ENCODE measurements at places on chromosomes 4 and X.

DNA sequence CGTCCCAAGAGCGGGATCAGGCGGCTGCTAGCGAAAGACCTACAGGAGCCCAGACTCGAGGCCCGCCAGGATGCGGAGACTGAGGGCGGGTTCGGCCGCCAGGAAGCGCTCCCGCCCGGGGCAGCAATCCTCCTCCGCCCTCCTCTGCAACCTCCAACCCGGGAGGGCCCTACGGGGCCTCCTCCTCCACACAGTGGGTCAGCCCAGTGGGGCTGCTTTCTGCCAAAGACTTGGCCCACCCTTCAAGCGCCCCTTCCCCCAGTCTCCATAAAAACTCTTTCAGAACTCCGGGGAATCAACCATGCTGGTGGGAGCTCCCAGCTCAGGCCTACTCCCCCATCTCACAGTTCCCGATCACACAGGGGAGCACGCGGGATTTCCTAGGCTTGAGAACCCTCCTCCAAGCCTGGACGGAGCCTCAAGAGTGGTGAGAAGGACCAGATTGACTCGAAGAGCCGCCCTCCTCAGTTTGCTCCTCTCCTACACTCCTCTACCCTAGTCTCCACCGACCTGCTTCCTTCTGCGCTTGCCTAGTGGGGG lies 77.5 kb downstream of the RLIM start:
- peak; percentile 5 for DNase-seq

DNA sequence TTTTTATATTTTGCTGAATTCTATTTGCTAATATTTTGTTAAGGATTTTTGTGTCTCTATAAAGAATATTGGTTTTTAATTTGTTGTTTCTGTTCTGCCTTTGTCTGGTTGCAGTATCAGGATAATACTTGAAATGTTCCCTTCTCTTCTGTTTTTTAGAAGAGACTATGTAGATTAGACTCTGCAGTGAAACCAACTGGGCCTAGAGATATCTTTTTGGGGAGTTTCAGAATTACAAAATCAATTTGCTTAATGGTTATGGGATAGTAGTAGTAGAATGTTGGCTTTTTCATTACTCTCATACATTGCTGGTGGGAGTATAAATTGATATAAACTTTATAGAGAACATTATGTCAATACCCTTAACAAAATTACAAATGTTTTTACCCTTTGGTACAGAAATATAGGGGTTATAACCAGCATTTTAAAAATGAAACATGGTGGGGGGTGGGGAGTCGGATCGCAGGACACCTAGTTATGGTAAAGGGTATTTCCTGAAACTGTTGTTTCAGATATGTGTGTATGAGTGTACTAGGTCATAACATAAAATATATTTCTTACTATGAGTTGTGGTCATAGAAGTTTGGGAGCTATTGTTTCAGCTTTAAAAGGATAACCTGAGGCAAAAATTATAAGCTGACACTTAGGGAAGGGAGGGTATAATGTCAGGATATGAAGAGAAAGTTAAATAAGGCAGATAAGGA lies 29.0 kb downstream of the CLOCK start:
- DNase-seq, result no peak

DNA sequence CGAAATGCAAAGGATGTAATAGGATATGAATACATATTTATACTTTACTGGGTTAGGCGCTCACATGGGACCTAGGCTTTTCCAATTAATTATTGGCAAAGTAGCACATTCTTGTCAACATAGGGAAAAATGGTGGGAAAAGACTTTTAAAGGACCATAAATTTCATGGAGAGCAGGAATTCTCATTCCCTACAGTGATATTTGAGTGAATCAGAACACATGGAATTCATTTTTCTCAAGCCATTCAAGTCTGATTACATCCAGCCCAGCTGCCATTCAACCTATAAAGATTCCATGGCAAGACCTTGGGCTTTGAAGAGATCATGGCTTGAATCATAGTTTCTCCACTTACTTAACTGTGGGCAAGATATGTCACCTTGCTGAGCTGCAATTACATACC lies 150.4 kb downstream of the SOWAHB start:
- DNase-seq, result no peak

GRCh38 chrX:12792711-12793110 lies 1.5 kb downstream of the PRPS2 start:
- no peak for DNase-seq

- no peak for DNase-seq
Measured at GRCh38 chr4:177410566-177410965, 31.7 kb downstream of the AGA start.

- DNase-seq, result no peak
Measured at GRCh38 chr4:187849556-187850225, 145.9 kb upstream of the ZFP42 start.

DNA sequence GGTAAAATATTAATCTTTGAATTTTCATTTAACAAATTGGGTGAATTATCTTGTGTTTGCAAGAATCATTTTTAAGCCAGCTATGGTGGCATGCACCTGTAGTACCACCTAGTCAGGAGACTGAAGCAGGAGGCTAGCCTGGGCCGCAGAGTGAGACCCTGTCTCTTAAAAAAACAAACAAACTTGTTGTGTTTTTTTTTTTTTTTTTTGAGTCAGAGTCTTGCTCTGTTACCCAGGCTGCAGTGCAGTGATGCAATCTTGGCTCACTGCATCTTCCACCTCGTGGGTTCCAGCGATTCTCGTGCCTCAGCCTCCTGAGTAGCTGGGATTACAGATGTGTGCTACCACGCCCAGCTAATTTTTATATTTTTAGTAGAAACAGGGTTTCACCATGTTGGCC lies 2.2 kb downstream of the TXLNG start:
- DNase-seq, result no peak

GRCh38 chr4:24729119-24729730 lies 66.1 kb upstream of the SOD3 start:
- DNase-seq, result no peak

GRCh38 chr4:42519803-42520417 lies 122.6 kb downstream of the SHISA3 start:
- peak; percentile 69 for DNase-seq

GRCh38 chr4:154349829-154350228 lies 141.8 kb downstream of the DCHS2 start:
- DNase-seq, result no peak

DNA sequence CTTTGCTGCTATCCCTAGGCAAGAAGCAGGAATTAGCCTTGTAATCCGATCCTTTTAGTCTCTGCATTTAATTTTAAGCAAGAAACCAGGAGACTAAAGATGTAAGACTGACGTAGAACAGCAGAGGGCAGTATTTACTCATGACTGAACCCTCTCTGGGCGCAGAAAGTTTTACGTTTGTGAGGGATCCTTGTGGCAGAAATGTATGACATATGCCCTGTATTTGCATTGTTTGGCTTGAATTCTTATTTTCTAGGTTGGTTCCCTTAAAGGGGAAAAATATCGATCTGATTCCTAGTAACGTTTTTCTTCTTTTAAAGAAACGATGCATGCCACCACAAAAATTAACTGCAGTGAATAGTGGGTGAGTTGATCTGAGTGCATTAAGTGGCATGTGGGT lies 1.3 kb upstream of the FAT4 start:
- peak; percentile 72 for DNase-seq

- no peak for DNase-seq
Measured at GRCh38 chr4:14178421-14178820, 550.9 kb upstream of the BOD1L1 start.

DNA sequence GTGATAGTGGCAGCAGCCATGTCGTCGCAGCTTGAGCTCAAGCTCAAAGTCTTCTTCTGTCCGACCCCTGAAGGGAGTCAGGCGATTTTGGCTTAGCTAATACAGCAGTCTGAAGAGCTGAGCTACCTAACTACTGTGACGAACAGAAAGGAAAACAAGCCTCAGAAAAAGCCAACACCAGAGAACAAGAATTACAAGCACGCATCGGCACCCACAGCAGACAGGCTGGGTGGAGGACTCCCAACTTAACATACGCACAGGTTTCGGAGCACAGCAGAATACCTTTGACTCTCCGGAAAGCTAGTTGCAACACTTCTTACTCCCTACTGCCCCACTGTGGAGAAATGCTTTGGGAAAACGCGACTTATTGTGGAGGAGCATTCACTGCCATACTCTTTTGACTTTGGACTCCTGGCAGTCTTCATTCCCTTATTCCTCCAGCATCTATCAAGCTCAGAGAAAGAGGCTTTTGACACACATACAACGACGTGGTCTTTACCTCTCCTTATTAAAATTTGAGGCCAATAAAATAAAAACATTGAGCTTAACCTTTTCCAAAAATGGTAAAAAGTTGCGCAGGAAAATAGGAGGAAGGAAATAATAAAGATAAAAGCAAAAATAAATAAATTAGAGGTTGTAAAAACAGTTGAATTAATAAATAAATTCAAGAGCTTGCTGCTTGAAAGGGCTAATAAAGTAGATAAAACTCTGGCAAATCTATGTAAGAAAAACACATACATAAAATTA lies 41.3 kb upstream of the GPC3 start:
- peak; percentile 52 for DNase-seq

DNA sequence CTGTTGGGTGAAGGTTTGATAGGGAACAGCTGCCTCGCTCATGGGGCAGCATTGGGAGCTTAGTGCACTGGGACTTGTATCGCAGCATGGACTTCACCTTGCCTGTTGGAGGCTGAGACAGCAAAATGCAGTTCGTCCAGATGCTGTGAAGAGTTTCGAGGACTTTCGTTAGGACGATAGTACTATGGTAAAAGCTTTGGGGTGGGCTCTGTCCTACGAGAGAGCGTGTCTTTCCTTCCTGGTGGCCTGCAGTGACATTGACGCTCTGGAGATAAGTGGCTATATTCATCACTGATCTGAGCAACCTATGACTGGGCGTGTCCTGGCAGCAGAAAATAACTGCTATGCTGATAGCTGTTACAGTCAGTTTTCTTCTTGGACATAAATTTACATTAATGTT lies 44.8 kb downstream of the ARHGAP10 start:
- no peak for DNase-seq

DNA sequence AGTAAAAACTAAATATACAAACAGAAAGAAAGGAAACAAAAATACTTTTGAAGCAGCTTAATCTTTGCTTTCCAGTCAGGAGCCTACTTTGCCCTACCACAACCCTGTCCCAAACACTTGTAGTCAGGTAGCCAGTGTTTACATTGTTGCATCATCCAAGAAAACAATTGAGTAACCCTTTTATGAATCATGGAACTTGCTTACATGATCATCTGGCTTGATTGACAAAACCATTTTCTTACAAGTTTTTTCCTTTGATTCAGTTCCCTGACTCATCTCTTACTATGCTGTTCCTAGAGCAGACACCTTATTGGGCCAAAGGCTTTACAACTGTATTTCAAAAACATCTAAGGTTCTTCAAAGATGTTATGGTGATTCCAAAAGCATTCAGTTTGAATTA lies 740.1 kb downstream of the KLHL13 start:
- no peak for DNase-seq

Data from endothelial cell (in vitro differentiated cells).